ENCODE measurements at places on chromosomes 12 and 14. TPM values are rescaled to one million over a fixed set of nuclear protein-coding genes. Genes with fewer than 3 reads are reported as not detected.

MLH3 gene
- total RNA-seq: 65.8 TPM

TMEM229B gene
- total RNA-seq: 26.9 TPM

C14orf132 gene
- 33.3 TPM for total RNA-seq

OTUB2 gene
- 4.1 TPM for total RNA-seq

SYCP3 gene
- 0.28 TPM for total RNA-seq

Data from spinal cord (tissue), 10 donors.